Activated CD8-positive, alpha-beta memory T cell treated with anti-CD3 and anti-CD28 coated beads for 1 hour (primary cell): ENCODE measurements at places on chromosomes 4 and X.

- DNase-seq, result no peak
These were observed 28.5 kb downstream of the TBCK start for GRCh38 chr4:106287353-106287969.

GRCh38 chrX:133869270-133869669, 116.1 kb downstream of the GPC3 start:
- no peak for DNase-seq

GRCh38 chr4:139922406-139923024, 231.5 kb downstream of the MAML3 start:
- DNase-seq, result no peak

DNA sequence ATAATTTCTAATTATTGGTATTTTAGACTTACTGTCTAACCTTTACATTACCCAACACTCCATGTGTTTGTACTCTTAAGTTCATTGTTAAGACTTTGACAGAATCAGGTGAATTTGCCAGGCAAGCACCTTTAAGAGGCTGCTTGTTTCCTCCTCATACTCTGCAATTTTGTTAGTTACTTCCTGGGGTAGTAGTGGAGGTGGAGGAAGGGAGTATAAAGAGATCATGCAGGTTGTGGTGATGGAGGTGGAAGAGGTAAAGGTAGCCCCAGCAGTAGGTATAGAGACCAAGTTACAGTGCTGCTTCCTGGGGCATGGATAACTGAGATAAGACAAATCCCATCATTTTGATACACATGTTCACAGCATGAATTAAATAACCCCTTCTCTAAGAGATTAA, 6.7 kb downstream of the WDR44 start:
- no peak for DNase-seq

DNA sequence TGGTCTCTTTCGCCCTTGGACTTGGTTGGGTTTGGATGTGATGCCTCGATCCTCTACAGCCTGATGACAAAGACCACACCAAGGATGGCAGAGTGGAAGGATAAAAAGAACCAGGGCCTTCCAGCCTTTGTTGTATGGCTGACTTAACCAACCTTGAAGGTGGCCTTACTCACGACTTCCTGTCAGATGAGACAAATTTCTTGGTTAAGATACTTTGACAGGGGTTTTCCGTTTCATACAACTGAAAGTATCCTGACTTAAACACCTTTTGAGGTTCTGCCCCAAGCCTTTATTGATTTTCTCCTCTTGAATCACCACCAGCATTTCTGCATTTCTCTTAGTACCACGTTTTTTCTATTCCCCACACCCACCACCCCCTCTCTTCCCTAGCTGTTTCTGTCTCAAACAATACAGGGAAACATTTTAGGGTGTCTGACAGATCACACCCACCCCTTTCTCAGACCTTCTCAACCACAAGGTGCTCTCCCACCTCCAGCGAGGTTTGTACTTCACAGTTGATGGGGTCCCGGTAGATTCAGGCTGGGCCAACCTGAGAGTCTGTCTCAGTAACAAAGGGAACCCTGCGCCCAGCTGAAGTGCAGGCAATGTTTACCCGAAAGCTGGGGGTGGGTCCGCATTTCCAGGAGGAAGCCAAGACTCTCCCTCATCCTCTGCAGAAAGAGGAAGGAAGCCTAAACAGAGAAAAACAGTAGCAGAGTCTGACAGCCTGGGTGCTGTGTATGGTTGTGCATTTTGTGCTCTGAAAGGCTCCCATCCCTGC, 5.0 kb upstream of the TSPAN5 start:
- DNase-seq, result no peak

- DNase-seq, result no peak
These were observed 142.4 kb upstream of the GLRA2 start for GRCh38 chrX:14386981-14387380.

DNA sequence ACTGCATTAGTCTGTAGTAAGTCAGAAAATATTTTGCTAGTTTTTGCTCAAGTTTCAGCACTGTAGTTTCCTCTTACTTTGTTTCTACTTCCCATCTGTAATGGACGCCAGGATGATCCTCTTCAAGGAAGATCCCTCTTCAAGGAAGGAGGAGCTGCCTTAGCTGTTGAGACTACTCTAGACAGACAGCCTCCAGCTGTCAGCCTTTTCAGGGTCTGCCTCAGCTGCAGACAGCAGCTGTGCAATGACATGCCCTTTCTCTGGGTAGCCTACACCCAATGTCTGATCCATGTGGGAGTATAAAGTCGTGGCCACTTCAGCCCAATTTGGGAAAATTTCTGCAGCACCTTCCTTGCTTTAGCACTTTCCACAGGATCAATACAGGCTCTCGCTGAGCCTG, 281.0 kb upstream of the MAOA start:
- no peak for DNase-seq

DNA sequence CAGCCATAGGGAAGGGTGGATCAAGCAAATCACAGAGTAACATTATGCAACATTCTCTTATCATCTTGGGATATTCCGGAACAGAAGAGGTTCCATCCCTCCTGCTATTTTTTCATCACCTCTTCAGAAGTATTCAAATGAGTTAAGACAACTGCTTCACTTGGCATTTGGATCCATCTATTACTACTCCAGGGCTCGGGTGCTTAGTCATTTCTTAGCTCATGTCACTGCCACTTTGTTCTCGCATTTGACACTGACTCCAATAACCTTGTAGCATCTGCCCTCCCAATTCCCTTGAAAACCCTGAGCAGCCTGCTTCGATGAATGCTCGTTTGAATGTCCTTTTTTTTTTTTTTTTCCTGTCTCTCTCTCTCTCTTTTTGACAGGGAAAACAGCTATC, 114.9 kb downstream of the PPARGC1A start:
- no peak for DNase-seq

- no peak for DNase-seq
These were observed 151.3 kb downstream of the THOC2 start for GRCh38 chrX:123581586-123581985.

- DNase-seq, result no peak
These were observed 132.2 kb upstream of the TRIM2 start for GRCh38 chr4:153071958-153072598.

- no peak for DNase-seq
These were observed 44.9 kb upstream of the BBS12 start for GRCh38 chr4:122687531-122688061.

- no peak for DNase-seq
These were observed 24.7 kb downstream of the PACRGL start for GRCh38 chr4:20724915-20725314.

DNA sequence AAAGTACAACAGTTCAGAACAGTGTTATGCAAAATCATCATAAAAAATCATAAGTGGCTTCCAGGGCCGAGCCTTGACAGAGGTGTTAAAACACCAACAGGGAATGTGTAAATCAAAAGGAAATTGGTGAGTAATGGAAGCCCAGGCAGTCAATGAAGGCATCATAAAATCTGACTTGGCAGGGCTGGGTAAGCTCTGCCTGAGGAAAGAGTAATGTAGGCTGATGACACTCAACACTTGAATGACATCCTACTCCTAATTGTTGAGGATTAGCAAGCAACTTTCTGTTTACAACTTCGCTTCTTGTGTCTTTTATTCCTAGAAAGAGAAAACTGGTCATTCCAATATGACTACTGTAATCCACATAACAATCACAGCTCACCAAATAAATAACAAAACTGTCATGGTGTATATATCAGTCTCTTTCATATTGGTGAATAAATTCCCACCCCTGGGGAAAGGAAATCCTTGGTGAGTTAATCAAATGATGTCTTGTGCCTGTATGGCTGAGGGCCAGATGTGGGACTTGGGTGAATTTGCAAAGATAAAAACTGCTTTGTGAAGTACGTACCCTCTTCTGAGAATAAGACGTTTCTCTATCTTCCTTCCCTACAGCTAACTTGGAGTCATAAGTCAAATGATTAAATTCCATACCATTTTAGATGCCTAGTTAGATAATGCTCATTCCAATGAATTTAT, 196.8 kb downstream of the DCHS2 start:
- no peak for DNase-seq

DNA sequence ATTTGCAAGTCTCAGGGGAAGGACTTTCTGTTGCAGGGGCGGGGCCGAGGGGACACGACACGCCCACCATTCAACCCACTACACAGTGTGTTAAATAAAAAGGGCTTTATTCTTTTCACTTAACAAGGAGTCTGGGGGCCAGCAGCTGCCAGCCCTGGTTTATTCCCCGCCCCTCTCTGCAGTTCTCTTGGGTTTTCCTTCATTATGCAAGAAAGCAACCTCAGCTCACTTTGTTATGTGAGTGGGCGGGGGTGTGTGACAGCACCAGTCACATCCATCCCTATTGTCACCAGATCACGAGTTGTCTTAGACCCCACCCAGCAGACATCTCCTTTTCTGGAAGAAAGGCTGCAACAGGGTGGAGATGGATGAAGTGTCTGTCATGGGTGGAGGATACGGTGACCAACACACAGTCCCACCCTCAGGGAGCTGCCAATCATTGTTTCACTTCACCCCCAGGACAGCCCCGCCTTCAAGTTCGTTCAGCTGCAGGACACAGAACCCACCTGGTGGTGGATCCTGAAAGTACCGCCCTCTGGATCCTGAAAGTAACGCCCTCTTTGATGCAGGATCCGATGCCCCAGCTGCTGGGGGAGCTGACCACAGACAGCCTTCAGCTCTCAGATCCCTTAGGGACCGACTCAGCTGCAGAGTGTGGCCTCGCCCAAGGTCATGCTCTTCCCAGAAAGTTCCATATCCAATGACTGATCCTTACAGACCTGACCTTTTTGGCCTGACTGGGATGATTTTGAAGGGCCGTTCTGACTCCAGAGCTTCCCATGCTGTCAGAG, 79.6 kb downstream of the SMIM20 start:
- no peak for DNase-seq

GRCh38 chr4:48699475-48699874, 80.6 kb downstream of the FRYL start:
- DNase-seq, result no peak

- DNase-seq, result no peak
These were observed 119.7 kb downstream of the PCDH7 start for GRCh38 chr4:30839583-30840520.

GRCh38 chr4:2694691-2695090, 61.4 kb downstream of the TNIP2 start:
- no peak for DNase-seq

DNA sequence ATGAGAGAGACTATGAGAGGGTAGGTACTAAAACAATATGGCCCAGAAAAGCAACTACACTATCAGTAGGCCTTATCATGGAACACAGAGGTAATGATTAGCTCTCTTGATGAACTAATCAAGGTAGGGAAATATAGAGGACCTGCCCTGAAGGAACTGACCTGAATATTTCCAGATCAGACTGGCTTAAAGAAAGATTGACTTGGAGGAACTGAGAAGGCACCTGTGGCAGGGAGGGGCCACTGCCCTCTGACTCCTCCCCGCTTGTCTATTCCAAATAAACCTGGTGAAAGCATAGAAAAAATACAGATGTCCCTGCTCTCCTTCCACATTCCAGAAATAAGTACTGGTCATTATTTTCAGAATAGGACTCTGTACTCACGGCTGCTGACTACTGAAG, 5.5 kb downstream of the RPS6KA6 start:
- no peak for DNase-seq

- DNase-seq, result no peak
These were observed 14.0 kb downstream of the PDGFC start for GRCh38 chr4:156957556-156957955.

- DNase-seq, result no peak
These were observed 5.8 kb downstream of the CPE start for GRCh38 chr4:165384598-165384997.

- DNase-seq, result no peak
These were observed 101.9 kb downstream of the FAM53A start for GRCh38 chr4:1582227-1582626.

DNA sequence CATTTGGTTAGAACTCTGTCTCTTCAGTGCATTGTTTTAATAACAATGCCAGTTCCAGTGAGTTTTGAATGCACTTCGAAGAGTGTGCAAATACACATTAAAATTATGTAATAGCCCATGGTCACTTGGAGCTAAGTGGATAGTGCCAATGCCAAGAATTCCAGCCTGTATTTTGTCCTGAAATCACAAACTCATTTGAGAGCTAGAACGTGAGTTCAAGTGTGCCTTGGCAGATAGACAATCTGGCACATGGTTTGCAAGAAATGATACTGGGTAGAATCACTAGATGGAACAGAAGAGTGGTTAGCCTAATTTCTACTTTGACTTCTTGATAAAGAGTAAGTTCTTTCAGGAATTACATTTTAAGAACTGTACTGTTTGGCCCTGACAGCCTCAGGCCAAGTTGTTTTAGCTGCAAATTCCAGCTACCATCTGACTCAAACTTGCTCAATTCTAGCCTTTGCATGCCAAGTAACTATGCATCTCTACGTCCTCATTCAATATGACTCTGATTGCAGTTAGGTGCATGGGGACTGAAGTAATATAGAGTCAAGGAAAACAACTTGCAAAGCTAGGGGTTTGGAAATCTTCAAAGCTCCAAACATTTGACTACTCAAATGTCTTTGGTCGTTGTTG, 131.9 kb upstream of the SMIM31 start:
- DNase-seq, result no peak

GRCh38 chr4:89336818-89337420, 29.3 kb upstream of the GPRIN3 start:
- no peak for DNase-seq

DNA sequence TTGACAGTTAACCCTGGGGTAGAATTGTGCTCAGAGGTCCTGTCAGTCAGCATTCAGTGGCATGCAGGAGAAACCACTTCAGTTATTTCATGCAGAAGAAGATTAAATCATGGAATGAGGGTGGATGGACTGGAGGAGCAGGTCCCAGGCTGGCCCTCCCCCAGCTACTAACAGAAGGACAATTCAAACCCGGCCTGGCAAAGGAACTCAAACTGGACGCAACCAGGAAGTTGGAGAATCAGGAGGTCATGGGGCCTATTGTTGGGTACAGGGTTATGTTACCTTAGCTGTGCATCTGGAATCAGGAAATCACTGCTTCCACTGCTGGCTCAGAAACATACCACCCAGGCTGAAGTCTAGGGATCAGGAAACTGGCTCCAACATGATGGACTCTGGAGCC, 121.4 kb downstream of the GPAT3 start:
- no peak for DNase-seq

DNA sequence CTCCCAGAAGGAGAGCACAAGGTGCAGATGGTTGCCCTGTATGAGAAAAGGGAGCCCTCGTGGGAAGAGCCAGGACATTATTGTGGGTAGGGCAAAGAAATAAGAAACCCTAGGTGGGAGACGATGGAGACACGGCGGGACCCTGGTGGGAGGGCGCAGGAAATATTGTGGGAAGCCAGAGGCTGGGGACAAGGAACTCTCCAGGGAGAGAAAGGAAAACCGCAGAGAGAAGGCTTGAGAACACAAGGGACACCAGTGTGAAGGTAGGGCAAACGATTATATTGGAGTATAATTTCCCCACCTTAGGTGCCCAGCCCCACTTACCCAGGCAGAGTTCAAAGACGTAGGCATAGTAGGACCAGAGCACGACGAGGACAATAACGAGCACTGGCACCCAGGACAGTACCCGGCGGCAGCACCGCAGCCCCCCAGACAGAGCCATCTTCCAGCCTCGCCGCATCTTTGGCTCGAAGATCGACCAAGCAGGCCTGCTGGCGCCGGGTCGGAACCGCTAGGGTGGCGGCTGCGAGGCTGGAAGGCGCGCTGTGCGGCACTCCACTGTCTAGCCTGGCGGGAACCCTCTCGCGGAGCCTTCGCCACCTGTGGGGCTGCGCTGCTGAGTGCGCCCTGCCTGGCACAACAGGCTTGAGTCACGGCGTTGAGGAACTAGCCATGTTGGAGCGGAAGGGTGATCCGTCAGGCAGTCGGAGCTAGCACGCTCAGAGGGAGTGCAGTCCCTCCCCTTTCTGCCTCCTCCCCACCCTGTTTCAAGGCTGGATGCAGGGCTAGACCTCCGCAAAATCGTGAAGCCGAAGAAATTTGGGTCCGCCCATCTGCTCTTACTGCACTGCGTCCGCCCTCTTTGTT, at the start of gene ZDHHC15:
Gene ZDHHC15, minus strand, starts transcription at position 473 of the 867 bp plus-strand sequence. Its CDS starts 13 bp downstream, at position 460.
- peak; percentile 5 for DNase-seq

- DNase-seq, result no peak
These were observed 6.5 kb downstream of the TEX13D start for GRCh38 chrX:124338733-124339514.
